Ascending aorta (tissue), 2 donors: ENCODE measurements at places on chromosomes 7 and 10. TPM values are rescaled to one million over a fixed set of nuclear protein-coding genes. Genes with fewer than 3 reads are reported as not detected.

The MUC3A gene
- not detected for total RNA-seq

The FFAR4 gene
- not detected for total RNA-seq

The HEPACAM2 gene
- total RNA-seq = not detected

DNA sequence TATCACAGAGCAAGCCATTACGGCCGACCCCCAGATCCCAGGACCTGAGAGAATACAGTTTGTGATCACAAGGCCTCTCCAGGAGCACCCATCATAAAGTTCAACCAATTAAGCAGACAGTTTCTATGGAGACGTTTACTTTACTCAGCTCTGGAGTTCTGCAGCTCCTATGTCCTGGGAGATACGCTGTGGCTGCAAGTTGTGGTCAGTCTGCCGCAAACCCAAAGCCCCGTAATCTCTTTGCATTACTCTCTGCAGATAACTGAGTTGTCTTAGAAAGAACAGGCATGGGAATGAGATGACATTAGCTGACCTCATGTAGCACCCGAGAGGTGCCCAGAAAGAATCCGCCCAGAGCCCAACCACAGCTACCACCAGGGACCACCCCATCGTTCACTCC, 305.1 kb downstream of the FGFR2 start:
- H3K4me1 ChIP-seq = no peaks in the 10 kb centered on the region
- H3K36me3 ChIP-seq = no peaks in the 10 kb centered on the region
- no peak overlapping the region for H3K27ac ChIP-seq
- DNase-seq = no peak

The ANKRD16 gene
- 10.4 TPM for total RNA-seq

- H3K4me3 ChIP-seq = no peak overlapping the region
- DNase-seq = no peak
- no peak overlapping the region for H3K27ac ChIP-seq
- no peaks in the 10 kb centered on the region for H3K27me3 ChIP-seq
- no peaks in the 10 kb centered on the region for H3K36me3 ChIP-seq
Observed at GRCh38 chr10:47438857-47439474, 44.9 kb downstream of the ANXA8 start.

The TMEM196 gene
- total RNA-seq = not detected

The GRM3 gene
- not detected for total RNA-seq

- H3K36me3 ChIP-seq = peaks cover 42% of the 10 kb centered on the region
- H3K4me3 ChIP-seq = no peak overlapping the region
- H3K27ac ChIP-seq = no peak overlapping the region
- peak; percentile 65 for DNase-seq
Observed at GRCh38 chr7:128076796-128077271, 45.6 kb upstream of the LRRC4 start.

DNA sequence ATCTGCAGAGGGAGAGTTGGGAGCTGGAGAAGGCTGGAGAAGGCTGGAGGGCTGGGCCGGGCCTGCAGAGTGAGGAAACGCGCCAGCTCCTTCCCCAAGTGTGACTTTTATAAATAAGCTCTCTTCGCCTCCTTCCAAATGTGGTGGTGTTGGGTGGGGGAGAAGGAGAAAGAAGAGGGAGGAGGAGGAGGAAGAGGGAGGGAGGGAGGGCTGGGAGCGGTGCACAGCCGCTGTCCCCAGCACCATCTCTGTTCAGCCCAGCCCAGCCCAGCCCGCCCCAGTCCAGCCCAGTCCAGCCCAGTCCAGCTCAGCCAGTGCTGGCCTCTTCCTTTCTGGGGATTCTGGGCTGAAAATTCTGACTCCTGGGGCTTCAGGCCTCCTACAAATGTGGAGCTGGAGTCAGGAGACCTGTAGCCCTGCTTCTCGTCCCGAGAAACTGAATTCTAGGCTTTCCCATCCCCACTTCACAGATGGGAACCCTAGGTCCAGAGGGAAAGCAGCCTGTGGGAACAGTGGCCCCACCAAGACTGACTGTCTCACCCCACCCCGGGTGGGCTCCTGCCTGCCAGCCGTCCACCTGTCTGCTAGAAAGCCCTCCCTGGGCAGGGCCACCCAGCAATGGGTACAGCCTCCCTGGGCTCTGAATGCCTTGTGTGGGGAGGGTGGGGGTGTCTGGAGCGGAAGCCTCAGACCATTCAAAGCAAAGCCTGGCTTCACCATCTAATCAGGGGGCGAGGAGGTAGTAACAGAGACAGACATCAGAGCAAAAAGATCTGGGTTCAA, 2.3 kb downstream of the STX1A start:
- H3K4me3 ChIP-seq = no peak overlapping the region
- no peaks in the 10 kb centered on the region for H3K36me3 ChIP-seq
- H3K27me3 ChIP-seq = no peaks in the 10 kb centered on the region
- H3K27ac ChIP-seq = peak overlapping the region; percentile 27
- no peak for DNase-seq
- H3K4me1 ChIP-seq = peaks cover 20% of the 10 kb centered on the region

GRCh38 chr7:39757604-39758003, 134.2 kb downstream of the RALA start:
- no peak overlapping the region for H3K27ac ChIP-seq
- H3K4me1 ChIP-seq = peaks cover 4% of the 10 kb centered on the region
- H3K4me3 ChIP-seq = no peak overlapping the region
- no peaks in the 10 kb centered on the region for H3K27me3 ChIP-seq
- DNase-seq = no peak

- peaks cover 3% of the 10 kb centered on the region for H3K4me1 ChIP-seq
- no peak overlapping the region for H3K4me3 ChIP-seq
- no peaks in the 10 kb centered on the region for H3K36me3 ChIP-seq
- H3K27me3 ChIP-seq = no peaks in the 10 kb centered on the region
- DNase-seq = no peak
- no peak overlapping the region for H3K27ac ChIP-seq
Observed at GRCh38 chr10:11232222-11232961, 214.7 kb downstream of the CELF2 start.

DNA sequence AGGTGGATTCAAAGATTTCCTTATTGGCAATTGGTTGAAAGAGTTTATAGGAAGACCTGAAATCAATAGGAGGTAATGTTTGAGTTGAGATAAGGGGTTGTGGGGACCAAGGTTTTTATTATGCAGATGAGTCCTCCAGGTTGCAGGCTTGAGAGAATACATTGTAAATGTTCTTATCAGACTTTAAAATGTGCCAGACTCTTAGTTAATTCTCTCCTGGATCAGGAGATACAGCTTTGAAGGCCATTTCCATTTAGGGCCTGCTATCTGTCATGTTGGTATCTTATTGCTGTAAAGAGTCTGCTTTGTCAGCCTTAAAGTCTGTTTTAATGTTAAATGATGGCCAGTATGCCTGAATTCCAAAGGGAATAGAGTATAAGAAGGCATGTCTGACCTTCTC, 61.8 kb upstream of the CALCR start:
- no peak overlapping the region for H3K27ac ChIP-seq
- H3K4me3 ChIP-seq = no peak overlapping the region
- no peaks in the 10 kb centered on the region for H3K36me3 ChIP-seq
- H3K4me1 ChIP-seq = no peaks in the 10 kb centered on the region
- H3K27me3 ChIP-seq = no peaks in the 10 kb centered on the region

The PRSS37 gene
- total RNA-seq = not detected
